ENCODE measurements at places on chromosomes 12 and 14.

DNA sequence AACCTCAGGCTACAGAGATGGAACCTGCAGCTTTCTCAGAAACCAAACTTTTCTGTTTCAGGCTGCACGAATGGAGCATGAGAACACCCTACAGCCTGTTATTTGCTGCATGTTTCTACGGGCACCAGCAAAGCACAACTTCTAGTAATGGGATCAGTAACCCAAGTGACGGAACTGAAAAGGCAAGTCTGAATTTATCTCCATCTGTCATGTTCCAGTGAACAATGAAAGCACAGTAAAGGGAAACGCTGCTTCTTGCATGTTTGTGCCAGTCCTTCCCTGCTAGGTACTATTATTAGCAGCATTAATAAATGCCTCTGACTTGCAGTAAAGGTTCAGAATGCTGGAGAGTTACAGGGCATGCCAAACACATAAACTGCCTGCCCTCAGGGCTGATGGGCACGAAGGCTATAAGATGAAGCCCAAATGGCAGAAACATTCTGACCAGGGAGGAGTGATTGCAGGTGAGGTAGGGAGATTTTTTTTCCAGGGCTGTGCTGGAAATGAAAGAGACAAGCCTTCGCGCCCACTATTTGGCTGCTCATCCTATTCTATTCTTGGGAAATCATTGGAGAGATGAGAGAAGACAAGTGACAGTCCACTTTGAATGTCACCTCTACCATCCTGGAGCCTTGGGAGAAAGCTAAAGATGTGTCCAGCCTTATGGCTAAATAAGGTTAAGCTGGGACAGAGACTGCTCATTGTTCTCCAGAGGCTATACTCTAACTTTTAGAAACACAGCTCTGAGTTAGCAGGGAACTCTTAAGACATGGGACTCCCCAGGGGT is 100.4 kb upstream of the PLXNC1 start:
- DNase-seq, result no peak

- DNase-seq, result no peak
Observed at GRCh38 chr14:28756269-28756883, 10.2 kb upstream of the FOXG1 start.

DNA sequence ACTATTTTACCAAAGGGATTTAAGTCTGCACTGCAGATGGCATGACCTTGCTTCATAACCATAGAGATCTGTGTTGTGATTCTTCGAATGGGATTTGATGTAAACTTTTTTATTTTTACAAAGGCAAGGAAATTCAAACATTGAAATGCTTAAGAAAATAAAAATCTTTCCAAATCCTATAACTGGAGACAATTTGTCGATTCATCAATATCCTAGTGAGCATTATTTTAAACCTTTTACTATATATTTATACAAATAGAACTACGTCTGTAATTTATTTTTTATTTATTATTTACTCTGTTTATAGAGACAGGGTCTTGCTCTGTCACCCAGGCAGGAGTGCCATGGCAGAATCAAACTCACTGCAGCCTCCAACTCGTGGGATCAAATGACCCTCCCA is 14.3 kb upstream of the SCAF11 start:
- no peak for DNase-seq

DNA sequence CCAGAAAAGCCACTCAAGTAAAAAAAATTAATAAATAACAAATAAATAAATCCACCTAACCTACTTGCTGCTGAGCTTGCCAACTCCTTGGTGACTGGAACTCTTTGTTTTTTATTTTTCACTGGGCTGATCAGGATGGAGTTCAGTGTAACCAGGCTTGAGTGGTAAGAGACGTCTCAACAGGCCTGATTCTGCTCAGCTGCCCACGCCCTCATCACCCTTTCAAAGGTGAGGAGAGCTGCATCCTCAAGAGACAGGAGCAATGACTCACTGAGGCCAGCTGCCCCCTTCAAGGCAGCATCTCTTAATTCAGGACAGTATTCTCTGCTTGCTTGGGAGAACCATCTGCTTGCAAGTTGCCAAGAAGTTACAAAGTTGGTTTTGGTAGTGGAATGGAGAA is 111.9 kb upstream of the CPM start:
- DNase-seq, result no peak

DNA sequence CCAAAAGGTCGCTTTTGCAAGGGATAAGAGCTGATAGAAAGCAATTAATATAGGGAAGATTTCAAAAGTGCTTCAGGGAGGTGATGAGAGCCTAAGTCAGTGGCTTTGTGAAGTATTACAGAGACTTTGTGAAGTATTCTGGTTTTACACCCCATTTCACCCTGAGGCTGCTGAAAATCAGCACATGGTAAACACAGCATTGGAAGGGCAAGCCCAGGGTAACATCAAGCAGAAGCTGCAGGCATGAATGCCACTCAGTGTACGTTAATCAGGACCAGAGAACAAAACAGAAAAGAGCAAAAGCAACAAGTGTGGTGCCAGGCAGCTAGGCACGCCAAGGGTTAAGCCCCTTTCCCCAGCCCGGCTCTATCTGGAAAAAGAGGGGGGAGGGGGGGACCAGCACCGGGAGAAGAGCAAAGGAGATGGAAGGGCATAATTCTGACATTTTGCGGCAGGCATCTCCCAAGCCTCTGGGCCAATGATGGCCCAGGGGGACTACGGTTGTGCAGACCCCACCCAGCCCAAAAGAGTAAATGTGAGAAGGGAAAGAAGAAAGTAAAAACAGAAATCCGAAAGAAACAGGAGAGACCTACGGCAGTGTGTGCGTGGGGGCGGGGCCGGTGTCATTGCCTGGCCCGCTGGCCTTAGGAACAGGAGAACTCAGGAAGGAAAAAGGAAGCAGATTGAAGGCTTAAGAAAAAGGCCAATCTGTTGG is 58.9 kb downstream of the DHRS2 start:
- DNase-seq, result no peak

DNA sequence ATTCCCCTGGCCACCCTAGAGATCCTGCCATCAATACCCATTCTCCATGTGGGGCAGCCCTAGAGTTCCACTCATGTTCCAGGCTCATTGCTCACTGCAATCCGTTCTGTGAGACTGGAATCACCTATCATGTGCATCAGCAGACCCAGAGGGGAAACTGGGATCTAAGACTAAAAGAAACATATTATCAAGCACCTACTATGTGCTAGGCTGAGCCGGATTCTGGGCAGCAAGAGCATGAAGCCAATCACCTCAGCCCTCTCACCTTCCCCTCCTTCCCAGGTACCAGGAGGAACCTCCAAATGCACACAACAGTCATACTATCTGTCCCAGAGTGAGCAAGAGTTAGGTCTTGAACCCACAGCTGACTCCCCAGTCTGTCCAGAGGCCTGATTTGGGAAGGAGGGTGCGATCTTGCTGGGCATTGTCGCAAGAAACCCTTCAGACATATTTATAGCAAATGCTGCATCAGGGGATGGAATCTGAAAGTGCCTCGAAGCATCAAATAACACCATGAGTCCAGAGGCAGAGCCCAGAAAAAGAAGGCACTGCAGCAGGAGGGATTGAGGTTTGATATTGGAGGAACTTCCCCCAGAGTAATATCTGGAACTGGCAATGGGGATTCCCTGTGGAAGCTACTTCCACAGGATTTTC is 6.7 kb upstream of the CACNB3 start:
- DNase-seq, result no peak

- DNase-seq, result no peak
Observed at GRCh38 chr12:76766161-76766560, 2.2 kb downstream of the ZDHHC17 start.

DNA sequence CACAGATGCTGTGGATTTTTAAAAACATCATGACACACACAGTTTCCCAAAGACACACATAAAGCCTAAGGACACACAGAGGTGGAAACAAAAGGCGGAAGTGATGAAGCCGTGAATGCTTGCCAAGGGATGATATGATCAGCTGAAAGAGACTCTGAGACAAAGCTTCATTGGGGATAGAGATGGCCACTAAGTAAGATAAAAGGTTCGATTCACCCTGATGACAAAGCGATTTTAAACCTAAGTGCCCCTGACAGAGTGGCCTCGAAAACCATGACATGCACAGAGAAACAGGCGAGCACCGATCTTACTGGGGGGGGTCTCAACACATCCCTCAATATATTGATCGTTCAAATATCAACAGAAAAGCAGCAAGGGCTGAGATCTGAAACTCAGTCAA is 20.3 kb upstream of the EIF5 start:
- DNase-seq, result no peak

- no peak for DNase-seq
Observed at GRCh38 chr12:86257134-86257533, 943 bp upstream of the MGAT4C start.

DNA sequence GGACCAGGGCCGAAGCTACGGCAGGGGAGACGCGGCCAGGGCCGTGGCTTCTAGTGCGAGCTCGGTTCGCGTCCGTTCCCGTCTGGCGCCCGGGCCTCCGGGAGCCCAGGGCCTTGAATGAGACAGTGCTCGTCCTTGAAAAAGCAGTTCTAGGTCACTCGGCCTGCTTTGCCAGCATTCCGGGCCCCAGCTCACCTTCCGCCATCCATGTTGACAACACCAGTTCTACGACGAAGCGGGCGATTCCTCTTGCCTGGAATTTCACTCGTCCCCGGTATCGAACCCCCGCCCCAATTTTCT is 4.5 kb downstream of the OR10AD1 start:
- DNase-seq, result no peak

DNA sequence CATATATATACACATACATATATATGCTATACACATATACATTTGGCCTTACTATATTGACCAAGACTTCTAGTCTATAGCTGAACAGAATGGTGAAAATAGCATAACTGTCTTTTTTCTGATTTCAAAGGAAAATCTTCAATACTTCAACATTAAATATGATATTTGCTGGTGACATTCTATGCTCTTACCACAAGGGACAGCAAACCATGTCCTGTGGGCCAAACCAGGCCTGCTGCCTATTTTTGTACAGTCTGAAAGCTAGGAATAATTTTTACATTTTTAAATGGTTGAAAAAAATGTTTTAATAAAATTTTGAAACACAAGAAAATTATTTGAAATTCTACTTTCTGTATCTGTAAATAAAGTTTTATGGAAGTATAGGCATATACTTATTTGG is 63.6 kb downstream of the EML5 start:
- DNase-seq, result no peak

DNA sequence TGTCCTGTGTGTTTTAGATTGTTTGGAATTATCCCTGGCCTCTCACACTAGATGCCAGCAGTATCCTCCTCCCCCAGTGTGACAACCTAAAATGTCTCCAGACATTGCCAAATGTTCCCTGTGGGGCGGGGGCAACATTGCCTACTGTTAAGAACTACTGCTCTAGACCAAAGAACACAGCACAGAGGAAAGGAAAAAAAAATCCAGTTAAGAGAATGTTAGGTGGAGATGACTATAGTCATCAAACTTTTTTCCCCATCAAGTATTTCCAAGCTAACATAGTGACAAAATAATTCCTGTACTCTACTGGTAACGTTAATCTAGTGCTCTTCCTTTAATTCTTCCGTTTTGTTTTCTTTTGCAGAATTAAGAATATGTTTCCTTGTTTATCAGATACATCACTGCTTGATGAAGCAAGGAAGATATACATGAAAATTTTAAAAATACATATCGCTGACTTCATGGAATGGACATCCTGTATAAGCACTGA is 3.5 kb downstream of the CDKN1B start:
- DNase-seq, result no peak

DNA sequence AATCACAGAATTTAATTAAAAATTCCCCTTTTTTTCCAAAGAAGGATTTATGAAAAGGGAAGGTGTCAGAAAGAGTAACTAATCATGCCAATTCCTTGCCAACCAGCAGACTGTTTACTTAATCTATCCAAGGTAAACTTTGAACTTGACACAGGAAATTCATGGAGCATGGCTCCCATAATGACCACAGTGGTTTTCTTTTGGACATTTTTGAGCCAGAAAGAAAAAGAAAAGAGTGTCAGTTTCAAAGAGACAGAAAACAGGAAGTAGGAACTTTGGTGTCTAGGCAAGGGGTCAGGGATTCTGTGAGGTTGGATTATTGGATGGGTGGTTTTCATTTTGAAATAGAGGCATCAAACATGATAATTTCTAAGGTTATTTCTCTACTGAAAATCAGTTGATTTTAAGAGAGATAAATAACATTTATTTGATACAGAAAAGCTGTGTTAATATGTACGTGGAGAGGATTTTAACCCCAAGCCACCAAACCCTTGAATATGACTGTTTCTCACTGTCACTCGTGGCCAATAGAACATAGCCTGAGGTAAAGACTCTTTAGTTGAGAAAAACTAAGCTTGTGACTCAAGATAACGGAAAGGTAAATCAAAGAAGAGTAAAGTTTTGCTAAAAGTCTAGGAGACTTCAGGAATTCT is 196.1 kb downstream of the TTC6 start:
- no peak for DNase-seq

DNA sequence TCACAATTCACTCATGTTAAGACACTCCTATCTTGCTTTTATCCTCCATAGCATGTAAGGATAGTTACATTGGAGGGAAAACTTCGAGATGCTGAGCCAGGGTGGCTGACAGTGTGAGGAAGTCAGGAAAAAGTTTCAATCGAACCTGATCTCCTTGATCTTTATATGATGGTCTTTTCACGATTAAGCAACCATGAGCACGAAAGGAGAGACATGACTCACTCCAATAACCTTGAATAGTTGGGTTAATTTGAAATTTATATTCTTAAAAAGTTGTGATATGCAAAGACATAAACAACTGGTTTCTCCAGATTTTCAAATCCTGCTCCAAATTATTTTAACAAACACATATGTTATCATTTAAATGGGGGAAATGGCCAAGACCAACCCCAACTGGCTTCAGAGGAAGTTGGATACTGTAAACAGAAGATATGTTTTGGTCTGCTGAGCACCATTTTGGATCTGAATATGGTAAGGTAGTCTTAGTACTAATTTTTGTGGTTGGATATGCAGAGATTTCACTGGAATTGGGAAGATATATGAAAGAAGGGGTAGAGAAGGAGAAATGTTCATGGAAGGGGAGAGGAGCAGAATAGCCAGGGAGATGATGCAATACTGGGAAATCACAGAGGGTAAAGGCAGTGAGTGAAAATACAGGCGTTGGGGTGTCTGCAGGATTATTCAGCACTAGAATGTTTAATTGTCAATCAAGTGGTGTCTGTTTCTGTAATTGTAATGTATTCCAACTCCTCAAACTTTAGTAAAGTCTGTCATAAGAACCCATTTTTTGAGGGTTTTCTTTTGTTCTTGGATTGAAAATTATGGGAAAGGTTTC is 185.2 kb upstream of the SLC38A2 start:
- no peak for DNase-seq
